Omental fat pad (tissue), 4 donors: ENCODE measurements at places on chromosomes 1 and 21.

DNA sequence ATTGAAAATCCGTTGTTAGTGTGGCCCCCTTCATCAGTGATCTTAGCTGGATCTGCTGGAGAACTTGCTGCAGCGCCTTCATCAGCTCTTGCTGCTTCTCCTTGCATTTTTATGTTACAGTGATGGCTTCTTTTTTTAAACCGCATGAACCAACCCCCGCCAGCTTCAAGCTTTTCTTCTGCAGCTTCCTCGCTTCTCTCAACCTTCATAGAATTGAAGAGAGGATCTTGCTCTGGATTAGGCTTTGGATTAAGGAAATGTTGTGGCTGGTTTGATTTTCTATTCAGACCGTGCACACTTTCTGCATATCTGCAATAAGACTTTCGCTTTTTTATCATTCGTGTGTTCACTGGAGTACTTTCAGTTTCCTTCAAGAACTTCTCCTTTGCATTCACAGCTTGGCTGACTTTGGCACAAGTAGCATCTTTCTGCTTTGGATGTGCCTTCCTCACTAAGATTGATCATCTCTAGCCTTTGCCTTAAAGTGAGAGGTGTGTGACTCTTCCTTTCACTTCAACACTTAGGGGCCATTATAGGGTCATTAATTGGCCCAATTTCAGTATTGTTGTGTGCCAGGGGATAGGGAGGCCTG lies 13.1 kb downstream of the RNF187 start:
- DNase-seq: no peak

- DNase-seq: no peak
Measured at GRCh38 chr1:71494163-71494562, 413.3 kb upstream of the ZRANB2 start.

DNA sequence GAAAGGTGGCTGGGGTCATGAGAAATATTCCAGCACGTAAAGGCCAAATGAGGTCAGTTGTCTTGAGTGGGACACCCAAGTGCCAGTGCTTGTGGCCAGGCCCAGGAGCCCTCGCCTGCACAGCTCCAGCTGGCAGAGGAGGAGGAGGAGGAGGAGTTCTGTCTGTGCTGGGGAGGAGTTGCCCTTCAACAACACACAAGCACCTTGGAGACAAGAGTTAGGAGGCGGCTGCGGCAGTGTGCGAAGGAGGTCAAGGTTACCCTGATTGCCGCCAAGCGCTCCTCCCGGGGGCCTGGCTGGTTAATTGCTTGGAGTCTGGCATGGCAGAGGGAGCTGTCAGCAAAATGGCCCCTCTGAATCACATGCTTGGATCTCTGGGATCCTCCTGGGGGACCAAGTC lies 45.1 kb downstream of the GRIK3 start:
- DNase-seq: no peak

DNA sequence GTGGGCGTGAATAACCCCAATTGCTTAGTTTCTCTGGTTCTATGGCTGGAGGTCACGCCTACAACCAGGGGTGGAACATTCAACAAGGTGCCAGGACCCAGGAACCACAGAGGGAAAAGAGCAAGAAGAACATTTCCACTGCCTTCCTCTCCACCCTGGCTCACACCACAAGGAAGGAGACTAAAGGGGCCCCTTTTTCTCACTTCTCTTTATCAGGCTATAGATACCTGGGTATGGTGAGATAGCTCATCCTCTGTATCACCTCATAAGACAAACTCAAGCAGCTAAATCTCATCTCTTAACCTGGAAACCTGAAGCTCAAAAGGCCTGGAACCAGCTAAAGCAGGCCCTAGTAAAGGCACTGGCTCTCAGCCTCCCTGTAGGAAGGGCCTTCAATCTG lies 438.8 kb upstream of the OLFM3 start:
- DNase-seq: no peak

DNA sequence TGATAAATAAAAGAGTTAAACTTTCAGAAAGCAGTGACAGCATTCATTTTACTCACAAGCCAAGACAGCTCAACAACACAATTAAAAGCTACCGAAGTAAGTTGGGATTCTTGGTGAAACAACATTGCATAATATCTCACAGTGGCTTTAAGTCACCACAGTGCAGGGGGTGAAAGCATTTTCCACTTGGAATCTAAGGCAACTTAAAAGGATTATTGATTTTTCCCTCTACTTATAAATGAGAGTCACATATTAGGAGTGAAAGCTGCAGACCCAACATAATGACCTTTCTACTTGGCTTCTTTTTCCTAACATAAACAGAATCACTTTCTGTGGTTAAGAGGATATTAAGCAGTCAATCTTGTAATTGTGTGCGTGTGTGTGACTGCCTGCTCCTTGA lies 536.6 kb upstream of the CXADR start:
- no peak for DNase-seq

GRCh38 chr21:41602531-41602930 lies 94.6 kb upstream of the TMPRSS2 start:
- no peak for DNase-seq

GRCh38 chr1:119882132-119883049 lies 13.9 kb downstream of the ADAM30 start:
- no peak for DNase-seq
